ENCODE measurements at places on chromosomes 5 and 9.

DNA sequence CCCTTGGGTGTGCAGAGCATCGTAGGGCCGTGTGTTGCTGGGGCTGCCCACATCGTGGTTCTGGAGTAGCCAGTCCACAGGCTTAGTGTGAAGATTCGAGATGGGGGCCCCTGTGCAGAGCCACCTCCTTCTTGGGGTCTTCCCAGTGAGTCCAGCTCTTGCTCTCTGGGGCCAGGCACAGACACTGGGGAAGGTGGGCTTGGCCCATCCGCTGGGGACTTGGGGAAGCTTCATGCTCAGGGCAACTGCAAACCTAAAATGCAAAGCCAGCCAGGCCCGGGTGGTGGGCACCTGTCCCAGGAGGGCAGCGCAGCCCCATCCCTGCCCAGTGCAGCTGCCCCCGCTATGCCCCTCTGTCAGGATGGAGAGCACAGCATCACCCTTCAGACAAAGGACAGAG, 46.4 kb upstream of the LRRC14B start:
- no peak for DNase-seq

GRCh38 chr5:95280401-95281095, 4.3 kb downstream of the MCTP1 start:
- DNase-seq, result no peak

- no peak for DNase-seq
Observed at GRCh38 chr5:143023411-143024096, 253.4 kb downstream of the ARHGAP26 start.

DNA sequence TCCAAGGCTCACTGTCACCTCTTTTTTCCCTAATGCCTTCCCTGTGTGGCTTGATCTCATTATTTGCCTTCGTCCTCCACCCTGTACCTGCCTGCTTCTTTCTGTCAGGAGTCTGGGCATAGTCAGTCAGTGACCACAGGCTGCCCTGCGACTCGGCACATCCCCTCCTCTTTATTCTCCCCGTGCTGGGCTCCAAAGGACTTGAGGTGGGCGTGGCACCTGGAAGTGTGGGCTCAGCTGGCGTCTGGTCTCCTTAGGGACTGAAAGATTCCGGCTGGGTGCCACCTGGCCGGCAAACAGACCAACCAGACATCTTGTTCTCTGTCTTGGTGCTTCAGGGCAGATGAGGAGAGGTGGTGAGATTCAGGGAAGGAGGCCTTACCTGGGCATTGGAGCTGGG, 29.6 kb upstream of the PRDM12 start:
- DNase-seq, result no peak

Data from omental fat pad (tissue), 4 donors.